ENCODE measurements at places on chromosomes 13 and 19.

DNA sequence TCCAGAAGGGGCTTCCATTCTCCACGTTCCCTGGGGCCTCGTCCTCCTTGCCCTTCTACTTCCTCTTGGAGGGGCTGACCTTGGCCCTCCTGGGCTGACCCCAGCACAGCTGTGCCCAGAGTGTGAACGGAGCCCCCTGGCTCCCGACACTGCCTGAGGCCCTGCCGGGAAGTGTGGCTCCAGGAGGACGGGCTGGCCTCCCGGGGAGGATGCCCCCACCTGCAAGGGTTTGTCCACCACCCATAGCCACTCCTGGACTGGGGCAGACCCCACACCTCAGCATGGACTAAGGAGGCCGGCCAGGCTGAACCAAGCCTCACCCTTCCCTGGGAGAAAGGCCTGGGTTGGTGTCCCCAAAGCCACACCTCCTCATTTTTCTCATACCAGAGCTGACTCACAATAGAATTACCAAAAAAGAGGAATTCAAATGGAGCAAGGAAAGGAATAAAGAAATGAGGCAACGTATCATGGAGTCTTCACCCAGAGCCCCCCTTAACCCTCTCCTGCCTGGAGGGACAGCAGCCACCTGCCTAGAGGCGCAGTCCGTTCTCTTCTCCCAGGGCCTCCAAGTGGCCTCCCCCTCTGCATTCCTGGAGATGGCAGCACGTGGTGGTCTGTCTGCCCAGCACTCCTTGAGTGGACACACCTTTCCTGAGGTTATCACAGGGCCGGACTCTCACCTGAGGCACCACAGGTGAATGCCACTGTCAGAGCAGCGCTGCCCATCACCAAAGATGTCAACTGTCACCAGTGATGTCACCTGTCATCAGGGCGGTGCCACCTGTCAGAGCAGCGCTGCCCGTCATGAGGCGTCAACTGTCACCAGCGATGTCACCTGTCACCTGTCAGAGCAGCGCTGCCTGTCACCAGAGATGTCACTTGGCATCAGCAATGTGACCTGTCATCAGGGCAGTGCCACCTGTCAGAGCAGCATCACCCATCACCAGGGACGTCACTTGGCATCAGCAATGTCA is 3.1 kb upstream of the C13orf46 start:
- DNase-seq = no peak

DNA sequence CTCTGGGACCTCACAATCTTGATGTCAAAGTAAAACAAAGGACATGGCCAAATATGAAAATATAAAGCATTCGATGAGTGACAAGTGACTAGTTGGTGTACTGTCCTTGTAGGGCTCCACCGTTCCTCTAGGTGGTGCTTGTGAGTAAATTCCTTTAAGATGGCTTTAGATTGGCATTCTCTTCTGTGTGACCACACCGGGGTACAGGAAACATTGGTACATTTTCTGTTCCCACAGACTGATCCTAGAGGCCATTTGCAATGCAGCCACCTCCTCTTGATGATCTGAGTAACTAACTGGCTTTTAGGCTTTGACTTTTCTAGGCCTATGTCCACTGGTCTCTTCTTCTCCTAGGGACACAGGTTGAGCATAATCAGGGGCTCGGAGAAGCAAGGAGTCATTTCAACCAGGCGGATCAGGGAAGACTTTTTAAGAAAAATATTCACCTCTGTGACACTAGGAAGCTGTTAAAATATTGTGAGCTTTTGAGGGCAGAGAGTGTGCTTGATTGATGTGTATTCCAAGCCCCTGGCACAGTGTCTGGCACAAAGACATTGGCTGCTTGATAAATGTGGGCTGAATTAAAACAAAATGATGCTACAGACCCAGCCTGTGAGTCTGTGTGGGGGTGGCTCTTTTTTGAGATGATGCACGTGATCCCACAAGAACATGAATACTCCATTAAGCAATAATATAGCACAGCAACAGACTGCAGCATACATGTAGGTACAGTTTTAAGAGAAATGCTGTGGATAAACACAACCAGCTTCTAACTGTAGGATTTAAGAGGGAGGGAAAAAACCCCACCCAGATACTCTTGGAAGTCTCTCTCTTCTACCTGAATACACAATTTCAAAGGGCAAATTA is 21.0 kb downstream of the EPSTI1 start:
- DNase-seq = peak; percentile 13

GRCh38 chr13:48946163-48946562 is 29.5 kb upstream of the FNDC3A start:
- no peak for DNase-seq

DNA sequence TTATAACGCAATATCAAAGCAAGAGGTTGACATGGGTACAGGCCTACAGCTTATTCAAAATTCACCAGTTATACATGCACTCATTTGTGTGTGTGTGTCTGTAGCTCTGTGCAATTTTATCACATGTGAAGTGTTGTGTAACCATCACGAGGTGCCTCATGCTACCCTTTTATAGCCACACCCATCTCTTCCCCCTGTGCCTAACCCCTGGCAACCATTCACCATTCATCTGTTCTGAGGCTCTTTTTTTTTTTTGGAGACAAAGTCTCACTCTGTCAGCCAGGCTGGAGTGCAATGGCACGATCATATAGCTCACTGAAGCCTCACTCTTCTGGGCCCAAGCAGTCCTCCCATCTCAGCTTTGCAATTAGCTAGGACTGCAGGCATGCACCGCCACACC is 78.4 kb downstream of the DPF1 start:
- DNase-seq = no peak

DNA sequence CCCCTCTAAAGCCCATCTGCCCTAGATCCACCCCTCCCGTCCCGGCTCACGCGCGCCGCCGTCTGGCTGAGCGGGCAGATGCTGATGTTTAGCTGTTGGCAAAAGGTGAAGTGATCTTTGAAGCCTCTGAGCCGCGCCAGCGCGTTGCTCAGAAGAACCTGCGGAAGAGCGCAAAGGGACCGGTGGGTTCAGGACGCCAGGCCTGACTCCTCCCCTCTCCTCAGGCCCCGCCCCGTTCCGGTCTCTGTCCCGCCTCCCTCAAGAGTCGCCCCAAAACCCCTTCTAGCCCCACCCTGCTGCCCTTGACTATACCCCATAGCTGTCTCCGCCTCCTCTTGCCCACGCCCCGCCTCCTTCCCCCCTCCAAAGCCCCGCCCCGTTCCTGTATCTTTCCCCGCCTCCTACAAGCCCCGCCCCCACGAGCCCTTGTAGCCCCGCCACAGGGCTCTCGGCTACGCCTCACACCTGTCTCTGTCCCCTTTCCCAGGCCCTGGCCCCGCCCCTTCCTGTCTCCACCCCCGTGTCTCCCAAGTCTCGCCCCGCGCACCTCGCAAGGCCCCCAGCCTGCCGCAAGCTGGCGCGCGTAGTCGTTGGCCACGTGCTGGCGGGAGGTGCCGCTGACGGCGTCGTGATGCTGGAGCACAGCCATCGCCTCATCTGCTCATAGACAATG is 9.5 kb downstream of the MAN2B1 start:
- DNase-seq = no peak
